ENCODE measurements at places on chromosomes 11 and 22.

- no peak for DNase-seq
Observed at GRCh38 chr11:125443767-125444311, 52.2 kb downstream of the FEZ1 start.

DNA sequence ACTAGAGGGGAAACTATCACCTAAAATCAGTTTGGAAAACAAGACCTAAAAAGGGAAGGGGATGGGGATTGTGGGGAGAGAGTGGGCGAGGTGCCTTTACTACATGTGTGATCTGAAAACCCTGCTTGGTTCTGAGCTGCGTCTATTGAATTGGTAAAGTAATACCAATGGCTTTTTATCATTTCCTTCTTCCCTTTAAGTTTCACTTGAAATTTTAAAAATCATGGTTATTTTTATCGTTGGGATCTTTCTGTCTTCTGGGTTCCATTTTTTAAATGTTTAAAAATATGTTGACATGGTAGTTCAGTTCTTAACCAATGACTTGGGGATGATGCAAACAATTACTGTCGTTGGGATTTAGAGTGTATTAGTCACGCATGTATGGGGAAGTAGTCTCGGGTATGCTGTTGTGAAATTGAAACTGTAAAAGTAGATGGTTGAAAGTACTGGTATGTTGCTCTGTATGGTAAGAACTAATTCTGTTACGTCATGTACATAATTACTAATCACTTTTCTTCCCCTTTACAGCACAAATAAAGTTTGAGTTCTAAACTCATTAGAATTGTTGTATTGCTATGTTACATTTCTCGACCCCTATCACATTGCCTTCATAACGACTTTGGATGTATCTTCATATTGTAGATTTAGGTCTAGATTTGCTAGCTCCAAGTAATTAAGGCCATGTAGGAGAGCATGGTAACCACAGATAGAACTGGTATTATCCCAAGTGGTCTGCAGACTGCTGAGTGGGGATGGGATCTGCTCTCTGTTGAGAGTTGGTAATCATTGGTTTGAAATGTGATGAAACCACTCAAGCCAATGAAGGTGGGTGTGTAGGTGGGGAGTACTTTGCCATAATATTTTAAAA lies 3.6 kb downstream of the NEAT1 start:
- no peak for DNase-seq

DNA sequence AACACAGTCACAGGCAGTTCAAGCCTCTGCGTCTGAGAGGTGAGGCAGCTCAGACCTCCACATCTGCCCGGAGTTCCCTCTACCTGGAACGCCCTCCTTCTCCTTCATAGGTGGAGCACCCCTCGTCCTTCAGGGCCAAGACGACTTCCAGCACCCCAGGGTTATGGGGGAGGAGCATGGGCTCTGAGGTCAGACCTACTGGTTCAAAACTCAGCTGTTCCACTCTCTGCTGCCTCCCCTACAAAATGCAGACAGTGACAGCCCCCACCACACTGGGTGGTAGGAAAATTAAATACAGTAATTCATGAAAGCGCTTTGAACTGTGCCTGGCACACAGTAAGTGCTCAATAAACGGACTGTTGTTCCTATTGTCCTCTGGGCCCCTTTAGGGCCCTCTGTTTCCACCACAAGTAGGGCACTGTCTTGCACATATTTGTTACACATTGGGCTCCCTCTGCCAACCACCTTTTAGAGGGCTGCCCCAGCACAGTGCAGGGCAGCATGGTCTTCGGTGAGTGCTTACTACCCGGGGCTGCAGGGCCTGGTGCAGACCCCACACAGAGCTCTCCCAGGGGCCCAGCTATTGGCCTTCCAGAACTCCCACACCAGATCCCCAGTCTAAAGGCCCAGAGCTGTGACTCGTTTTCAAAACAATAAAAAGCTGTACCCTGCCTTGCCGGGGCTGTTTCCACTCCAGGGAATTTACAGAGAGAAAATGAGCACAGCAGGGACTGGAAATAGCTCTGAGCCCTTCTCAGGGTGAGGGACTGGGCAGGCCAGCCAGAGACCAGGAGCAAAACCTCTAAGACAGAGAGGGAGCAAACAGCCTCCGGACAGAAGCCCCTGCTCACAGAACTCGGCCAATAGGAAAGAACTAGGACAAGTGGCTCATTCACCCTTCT lies 2.5 kb downstream of the TMEM184B start:
- DNase-seq = no peak

- no peak for DNase-seq
Observed at GRCh38 chr11:19426756-19427403, 186.1 kb upstream of the E2F8 start.

DNA sequence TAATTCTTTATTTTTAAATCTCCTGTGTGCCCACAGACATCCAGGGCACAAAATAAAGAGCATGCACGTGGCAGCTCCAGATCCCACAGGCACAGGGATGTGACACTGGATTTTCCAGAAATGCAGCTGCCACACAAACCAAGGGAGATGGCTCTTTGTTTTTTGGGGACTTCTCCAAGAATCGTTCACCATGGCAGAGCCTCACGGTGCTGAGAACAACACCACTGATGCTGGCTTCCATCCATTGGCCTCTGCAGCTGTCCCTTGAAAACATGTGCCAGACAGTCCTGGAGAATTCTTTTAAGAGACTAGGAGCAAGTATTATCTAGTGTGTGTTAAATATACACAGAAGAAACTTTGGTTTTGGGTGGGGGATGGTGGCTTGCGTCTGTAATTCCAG lies 108.4 kb upstream of the SLC22A12 start:
- no peak for DNase-seq

- DNase-seq = no peak
Observed at GRCh38 chr22:45881524-45881875, 95.5 kb downstream of the WNT7B start.

DNA sequence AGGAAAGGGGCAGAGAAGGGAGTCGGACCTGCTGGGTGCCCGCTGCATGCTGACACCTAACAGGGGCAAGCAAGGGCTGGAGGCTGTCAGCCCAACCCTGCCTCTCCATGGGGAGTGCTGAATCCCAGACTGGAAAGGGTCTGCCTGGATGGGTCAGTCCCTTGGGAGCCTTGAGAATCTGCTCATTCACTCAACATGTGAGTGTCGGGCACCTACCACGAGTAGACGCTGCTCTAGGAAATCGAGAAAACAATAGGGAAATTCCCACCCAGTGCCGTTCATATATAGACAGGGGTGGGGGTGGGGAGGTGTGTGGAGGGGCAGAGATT lies 4.4 kb upstream of the CTSD start:
- DNase-seq = no peak

GRCh38 chr22:17962168-17962567 lies 62.2 kb downstream of the MICAL3 start:
- no peak for DNase-seq
